Kidney (tissue), 22 donors: ENCODE measurements at places on chromosomes 3 and 15. TPM values are rescaled to one million over a fixed set of nuclear protein-coding genes. Genes with fewer than 3 reads are reported as not detected.

DNA sequence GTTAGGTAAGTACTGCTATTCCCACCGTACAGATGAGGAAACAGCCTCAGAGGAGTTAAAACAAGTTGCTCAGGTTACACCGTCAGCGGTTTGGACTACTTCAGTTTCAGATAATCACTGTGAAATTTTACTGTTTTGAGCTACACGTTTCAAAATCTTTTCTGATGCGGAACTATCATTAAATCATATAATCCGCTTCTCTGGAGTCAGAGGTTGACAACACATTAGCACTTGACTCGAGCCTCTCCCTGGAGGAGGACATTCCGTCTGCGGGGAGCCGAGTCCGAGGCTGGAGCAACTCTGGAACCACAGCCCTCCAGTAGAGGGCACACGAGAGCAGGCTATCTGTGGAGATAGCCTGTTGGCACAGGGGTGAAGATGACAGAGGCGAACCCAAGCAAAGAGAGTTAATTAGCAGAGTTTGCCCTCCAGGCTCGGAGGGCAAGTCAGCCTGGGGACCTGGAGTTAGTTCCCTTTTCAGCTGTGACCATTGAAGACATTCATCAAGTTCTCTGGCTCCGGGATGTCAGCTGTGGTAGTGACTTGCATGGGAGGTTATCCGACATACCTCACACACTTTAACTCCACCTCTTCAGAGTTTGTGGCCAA lies 131.2 kb downstream of the IGF1R start:
- DNase-seq, result peak; percentile 85

- no peak for DNase-seq
These were observed 63.4 kb upstream of the GATA2 start for GRCh38 chr3:128556384-128556783.

DNA sequence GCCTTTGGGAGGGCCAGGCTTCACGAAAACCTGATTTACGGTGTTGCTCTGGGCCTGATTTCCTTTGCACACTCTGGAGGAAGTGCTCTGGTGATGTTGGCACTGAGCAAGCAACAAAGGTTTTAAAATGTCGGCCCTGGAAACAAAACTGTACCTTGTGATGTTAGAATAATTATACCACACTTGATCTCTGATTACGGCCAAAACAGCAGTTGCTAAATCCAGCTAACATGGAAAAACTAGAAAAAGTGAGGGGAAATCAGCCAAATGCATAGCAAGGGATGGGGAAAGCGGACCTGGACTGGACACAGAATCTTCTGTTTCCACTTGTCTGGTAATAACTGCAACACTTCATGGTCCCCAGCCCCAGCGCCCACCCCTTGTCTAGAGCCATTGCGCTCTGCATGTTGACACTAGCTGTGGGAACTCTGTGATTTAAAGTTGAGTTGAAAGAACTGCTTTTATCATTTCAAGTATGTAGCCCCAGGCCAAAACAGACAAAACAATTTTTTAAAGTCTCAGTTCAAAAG lies 120.1 kb downstream of the VGLL4 start:
- DNase-seq, result no peak

GRCh38 chr3:53938645-53939044 lies 47.0 kb upstream of the SELENOK start:
- DNase-seq, result peak; percentile 84

- no peak for DNase-seq
These were observed 19.5 kb downstream of the SLC4A7 start for GRCh38 chr3:27464646-27465045.

- DNase-seq, result no peak
These were observed 35.1 kb downstream of the DNAH1 start for GRCh38 chr3:52350981-52351761.

DNA sequence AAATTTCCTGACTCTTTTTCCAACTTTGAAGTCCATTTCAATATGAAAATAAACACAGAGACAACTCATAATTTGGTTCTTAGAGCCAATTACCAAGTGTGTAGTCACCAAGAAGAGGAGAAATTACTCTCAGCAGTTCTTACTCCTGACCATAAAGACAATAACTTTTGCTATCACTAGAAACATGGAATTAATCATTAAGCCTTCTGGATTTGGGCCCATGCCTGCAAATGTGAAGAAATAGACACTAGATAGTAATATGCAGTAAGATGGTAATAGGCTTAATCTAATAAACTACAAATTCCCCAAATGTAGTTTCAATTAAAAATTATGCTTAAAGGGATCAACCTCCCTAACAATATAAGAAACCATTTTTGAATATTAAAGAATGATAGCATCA lies 185.1 kb upstream of the AGTR1 start:
- DNase-seq, result no peak

DNA sequence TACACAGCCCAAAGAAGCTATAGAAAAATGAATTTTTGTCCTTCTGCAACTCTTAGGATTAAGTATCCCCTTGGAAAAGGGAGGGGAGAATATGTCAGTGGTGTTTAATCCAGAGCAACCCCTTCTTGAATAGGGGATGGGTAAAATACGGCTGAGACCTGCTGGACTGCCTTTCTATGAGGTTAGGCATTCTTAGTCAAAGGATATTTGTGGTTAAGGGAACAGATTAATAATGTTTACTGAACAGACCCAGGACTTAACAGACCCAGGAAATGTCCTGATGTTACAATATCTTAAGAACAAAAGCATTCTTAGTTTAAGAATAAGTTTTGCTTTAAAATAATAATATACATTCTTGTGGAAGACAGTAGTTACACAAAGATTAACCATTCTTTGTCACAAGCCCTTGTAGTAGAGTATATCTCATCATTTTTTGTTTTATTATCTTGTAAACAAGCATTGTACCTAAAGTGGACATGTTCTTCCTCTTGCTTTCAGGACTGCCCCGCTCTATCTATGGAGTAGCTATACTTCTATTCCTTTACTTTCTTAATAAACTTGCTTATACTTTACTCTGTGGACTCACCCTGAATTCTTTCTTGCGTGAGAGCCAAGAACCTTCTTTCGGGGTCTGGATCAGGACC lies 43.8 kb upstream of the B3GALNT1 start:
- DNase-seq, result no peak

DNA sequence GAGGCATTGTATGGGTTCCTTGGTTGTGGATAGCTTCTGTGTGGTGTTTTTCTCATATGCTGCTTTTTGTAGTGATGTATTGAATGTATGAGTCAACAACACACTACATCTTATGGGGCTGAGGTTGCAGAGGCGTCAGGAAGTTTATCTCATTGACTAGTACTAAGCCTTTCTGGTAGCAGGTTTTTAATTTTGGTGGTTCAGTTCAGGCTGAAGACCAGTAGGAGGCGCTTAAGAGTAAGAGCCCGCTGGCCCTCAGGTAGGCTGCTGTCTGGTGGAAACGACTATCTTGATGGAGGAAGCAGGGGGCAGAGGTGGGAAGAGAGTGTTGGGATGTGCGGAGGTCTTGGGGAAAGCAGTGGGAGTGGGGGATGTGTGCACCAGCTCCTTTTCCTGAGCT lies 62.4 kb downstream of the RTP4 start:
- DNase-seq, result no peak

DNA sequence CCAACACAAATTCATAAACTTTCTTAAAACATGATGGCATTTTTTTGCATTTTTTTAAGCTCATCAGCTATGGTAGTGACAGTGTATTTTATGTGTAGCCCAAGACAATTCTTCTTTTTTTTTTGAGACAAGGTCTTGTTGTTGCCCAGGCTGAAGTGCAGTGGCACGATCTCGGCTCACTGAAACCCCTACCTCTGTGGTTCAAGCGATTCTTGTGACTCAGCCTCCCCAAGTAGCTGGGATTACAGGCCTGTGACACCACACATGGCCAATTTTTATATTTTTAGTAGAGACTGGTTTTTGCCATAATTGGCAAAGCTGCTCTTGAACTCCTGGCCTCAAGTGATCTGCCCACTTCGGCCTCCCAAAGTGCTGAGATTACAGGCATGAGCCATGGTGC lies 17.3 kb upstream of the USP50 start:
- no peak for DNase-seq

DNA sequence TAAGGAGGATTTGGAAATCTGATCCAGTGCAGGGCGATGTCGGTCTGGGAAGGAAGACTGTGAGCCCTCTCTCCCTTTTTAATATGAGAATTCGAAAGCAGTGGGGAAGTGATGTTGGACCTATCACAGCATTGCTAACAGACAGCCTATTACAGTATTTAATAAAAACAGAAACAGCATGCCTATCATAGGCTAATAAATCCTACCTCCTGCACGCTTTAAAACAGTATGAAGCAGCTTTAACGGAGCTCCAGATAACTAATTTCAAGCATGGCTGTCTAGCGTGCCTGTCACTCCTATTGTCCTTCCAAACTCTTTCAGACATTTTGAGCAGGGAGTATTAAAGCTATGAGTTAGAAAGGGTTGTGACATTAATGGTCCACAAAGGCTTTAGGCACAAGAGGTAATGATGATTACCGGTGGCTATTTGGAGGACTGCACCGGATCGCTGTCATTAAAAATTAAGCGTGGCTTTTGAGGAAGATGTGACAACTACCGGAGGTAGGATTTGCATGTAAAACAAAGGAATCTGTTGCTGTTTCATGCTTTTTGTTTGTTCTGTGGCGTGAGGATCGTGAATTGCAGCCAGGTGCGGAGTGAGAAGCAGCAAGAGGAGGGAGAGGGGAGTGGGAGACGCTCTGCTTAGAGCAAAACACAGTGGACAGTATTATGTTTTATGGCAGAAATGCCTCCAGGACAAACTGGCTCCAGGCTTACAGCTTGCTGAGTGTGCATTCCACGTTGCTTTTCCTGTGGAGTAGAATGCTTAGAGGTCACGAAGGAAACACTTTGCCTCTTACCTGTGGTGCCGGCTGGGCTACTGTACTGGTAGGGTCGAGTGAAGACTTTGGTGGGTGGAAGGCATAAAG lies at the start of gene KCNMB2:
Gene KCNMB2, plus strand, starts transcription at position 226 of the 869 bp plus-strand sequence.
- peak; percentile 72 for DNase-seq

DNA sequence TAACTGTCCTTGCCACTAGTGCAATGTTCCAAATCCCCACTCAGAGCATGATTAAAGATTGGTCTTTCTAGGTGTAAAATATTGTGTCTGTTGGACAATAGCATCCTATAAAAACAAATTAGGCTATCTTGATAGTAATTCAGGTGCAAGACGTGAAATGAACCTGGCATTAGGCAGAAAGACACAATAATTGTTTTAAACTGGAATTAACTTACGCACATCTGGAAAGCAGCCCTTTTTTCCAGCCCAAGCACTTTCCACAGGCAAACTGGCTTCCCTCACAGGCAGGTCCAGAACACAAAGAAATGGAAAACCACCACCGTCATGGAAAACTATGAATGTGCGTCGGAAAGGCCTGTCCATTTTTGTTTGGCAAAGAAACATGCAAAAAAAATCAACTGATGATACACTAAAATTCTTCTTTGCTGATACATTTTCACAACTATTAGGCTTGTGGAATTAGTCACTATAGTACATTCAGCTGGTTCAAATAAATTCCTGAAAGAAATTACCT lies 474.7 kb upstream of the IL12A start:
- DNase-seq, result no peak

- no peak for DNase-seq
These were observed 786.7 kb upstream of the CFAP20DC start for GRCh38 chr3:59836531-59836930.

GRCh38 chr15:94692710-94693109 lies 461.3 kb downstream of the MCTP2 start:
- DNase-seq, result no peak

DNA sequence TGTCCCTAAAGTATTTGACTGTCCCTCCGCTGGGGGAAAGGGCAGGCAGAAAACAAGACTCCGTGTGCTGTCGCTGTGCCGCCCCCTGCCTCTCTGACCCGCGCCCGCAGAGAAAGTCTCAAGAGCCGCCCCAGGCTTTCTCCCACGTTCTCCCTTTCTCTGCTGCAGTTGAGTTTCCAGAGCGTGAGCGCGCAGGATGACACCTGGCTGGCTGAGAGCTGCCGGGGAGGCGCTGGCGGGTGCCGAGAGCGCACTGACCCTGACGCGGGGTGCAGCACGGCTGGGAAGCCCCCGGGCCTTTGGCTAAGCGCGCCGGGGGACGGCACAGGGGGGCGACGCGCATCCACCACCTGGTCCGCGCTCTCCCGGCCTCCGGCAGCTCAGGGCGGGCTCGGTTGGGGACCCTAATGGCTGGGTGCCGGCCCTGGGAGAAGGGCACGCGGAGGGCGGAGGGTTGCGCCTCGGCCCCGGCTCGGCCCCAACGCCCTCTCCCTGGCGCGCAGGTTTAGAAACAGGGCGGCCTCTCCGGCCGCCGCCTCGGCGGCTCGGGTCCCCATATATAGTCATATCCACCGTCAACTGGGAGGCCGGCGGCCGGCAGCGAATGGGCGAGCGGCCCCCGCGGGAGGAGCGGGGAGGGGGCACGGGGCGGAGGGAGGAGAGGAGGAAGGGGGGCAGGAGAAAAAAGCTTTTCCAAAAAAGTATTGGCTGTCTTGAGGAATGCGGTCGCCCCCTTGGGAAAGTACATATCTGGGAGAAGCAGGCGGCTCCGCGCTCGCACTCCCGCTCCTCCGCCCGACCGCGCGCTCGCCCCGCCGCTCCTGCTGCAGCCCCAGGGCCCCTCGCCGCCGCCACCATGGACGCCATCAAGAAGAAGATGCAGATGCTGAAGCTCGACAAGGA lies at the start of gene TPM1:
Gene TPM1, plus strand, starts transcription at position 774 of the 903 bp plus-strand sequence. Its CDS starts 83 bp downstream, at position 857.
- DNase-seq, result peak; percentile 91

DNA sequence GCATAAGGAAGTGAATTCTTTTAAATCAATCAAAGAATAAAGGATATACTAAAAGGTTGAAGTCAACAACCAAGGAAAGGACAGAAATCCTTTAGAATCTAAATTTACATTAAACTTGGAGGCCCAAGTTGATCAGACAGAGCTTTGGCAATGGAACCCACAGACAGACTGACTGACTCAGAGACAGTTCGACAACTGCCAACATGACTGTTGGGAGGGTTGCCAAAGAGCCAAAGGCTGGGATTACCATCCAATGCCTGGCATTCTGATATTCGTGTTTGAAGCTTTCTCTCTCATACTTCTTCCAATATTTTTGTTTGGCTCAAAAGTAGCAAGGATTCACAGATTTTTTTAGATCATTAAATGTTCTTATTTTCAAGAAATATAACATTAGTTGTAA lies 406.1 kb downstream of the PLCL2 start:
- no peak for DNase-seq

- DNase-seq, result peak; percentile 80
These were observed 19.5 kb downstream of the MESD start for GRCh38 chr15:80970018-80970657.

- peak; percentile 95 for DNase-seq
These were observed at the start of gene GRM2 for GRCh38 chr3:51706788-51707731. TSS of gene GRM2 (plus strand) at chr3:51707068. CDS start at chr3:51708984, 1,916 bp downstream.

- no peak for DNase-seq
These were observed 16.6 kb downstream of the ZIC4 start for GRCh38 chr3:147389717-147390116.

DNA sequence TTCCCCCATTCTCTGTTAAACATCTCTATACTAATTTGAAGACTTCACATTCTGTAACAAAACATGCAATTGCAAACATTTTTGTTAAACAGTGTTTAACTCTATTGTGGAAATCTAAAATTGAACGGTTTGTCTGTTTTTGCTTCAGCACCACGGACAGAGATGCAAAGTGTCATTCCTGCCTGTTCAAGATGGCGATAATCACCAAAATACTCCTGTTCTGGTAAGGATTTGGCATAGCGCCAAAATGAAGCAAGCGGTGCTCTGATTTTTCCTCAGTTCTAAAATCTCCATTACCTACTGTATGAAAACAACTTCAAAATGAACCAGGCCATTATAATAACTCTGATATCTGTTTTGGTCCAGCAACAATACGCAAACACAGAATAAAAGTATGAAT lies 129.7 kb upstream of the TUSC7 start:
- peak; percentile 34 for DNase-seq

MRAS gene
- 30.9 TPM for polyA plus RNA-seq

DPPA4 gene
- not detected for polyA plus RNA-seq

CNTN3 gene
- polyA plus RNA-seq, result 3.8 TPM

SAMD7 gene
- polyA plus RNA-seq, result not detected

CCDC39 gene
- not detected for polyA plus RNA-seq
